ENCODE measurements at places on chromosomes 5 and 9. TPM values are rescaled to one million over a fixed set of nuclear protein-coding genes. Genes with fewer than 3 reads are reported as not detected.
A peak's percentile ranks its signal among the peaks of the same experiment; 100 is the strongest.

DNA sequence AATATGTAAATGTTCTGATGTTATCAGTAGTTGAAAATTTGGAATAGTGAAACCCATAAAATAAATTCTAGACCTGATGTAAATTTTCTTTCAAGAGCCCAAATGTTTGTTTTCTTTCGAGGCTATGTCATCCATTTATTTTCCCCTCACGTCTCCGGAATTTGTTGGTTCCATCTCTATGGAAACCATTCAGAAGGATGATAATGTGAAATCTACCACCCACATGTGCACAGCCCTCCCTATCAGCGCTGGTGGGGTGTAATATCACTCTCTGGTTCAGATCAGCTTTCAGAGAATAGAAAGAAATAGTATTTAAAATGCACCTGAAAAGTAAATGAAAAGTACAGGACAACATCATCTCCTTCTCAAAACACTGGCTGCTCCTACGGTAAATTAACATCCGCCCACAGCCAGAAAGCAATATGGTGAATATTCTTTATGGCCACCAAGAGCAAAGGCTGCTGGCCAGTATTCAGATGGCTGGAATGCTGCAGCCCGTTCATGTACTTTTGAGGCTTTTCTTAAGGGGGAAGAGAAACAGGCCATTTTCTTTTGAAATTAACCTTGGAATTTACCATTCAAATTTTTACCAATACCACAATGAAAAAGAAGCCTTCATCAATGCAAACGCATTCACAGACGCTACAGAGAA is 28.5 kb downstream of the GLDC start:
- DNase-seq = no peak

GRCh38 chr5:40409601-40410000 is 270.1 kb upstream of the PTGER4 start:
- DNase-seq = peak; percentile 72

DNA sequence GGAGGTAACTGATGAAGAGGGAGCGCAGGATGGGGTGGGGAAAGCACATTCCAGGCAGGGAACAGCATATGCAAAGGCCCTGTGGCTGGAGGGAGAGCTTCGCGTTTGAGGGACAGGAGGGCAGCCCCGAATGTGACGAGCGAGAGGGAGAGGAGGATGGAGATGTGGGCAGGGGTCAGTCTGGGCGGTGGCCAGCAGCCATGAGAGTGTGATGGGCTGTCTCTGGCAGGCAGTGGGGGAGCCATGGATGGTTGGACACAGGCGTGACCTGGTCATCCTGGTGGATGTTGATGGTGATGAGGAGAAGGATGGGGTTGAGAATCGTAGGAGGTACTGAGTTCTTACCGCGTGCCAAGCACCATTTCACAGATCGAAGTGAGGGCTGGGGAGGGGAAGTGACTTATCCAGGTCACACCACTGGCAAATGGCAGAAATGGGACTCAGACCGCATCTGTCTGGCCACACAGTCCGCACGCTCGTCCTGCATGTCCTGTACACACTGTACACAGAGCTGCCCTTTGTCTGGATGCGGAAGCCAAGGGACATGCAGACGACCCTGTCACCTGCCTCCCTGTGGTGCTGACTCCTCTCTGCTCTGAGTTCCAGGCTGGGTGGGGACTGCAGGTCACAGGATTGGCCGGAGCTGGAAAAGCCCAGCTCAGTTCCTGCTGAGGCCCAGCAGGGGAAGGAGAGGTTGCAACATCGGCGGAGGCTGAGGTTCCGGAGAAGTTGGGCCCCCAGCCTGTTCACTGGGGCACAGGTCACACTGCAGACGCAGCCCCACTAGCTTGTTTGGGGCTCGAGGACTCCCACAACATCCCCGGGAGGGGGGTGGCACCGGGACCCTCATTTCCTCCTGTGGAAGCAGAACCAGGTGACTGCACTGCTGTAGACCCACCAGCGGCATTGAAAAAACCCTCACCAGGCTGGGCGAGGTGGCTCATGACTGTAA is 165.6 kb upstream of the IER5L start:
- no peak for DNase-seq

DNA sequence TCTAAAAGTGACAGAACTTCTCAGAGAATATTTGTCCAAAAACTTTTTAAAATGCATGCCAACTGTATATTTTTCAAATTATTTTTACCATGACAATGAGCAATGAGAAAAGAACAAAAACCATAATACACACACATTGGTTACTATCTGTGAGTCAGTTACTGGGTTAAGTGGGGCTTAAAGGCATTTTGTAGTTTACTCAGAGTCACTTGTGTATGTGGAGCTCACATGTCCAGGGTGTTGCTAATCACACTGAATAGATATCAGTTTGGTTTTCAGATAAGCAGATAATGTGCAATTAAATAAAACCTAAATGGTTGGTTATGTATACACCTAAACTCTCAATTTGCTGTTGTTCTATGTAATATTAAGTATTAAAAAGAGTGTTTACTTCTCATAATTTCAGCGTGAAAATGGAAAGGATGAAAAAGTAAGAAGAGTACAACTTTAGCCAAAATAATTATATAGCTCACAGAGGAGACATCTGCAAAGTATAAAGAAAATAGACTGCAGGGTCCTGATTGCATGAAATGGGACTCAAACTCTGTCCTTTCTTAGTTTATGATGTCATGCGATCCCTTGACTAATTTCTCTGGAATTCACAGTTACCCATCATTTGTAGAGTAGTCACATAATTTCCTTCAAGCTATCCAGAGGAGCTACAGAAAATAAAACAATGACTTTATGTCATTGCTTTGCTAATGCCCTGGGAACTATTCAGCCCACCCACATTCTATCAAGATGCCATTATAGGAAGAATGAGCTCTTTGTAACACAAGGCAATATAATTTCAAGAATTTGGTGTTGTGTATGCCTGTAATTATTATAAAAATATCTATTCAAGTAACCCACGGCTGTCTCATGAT is 388.0 kb upstream of the ZNF608 start:
- no peak for DNase-seq

DNA sequence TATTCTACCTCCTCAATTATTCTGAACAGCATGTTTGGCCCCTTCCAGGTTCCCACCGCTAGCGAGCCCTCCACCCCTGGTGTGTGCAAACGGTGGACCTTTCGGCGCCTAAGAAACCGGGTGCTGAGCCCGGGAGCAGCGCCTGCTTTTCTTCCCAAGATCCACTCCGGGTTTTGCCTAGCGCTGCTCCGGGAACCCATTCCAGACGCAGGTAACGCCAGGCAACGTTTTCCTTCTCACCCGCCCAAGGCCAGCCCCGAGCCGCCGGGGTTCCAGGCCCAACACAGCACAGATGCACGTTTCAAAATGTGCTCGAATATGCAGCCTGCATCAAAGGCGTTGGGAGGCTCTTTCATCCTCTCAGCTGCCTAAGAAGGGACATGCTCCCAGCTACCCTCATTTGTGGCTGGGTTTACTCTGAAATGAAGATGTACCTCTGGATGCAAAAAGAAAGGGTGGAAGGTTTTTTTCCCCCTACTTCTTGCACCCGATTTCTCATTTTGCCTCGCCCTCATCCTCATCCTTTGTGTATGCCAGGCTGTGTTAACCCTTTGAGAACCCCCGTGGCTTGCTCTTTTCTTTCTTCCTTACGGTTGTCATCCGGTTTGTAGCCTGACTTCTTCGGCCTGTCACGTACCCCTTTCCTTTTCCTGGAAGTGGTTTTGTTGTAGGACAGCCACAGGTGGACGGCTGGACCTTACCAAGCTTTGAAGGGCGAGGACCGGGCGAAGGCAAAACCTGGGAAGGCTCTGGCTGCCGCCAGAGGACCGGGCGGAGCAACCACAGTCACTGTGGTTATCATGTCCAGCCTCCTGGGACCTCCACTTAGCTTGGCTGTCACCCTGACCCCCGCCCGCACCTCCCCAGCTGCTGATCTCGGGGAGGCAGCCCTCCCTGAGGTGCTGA is 226.9 kb downstream of the SMARCA2 start:
- DNase-seq = peak; percentile 51

GRCh38 chr9:103730866-103731265 is 363.2 kb upstream of the SMC2 start:
- no peak for DNase-seq

The ROPN1L gene
- polyA plus RNA-seq = 6.5 TPM

All from CD4-positive, alpha-beta memory T cell (primary cell).